ENCODE measurements at places on chromosomes 5 and 9. TPM values are rescaled to one million over a fixed set of nuclear protein-coding genes. Genes with fewer than 3 reads are reported as not detected.

- no peak for DNase-seq
These were observed 55.3 kb downstream of the MAPKAP1 start for GRCh38 chr9:125651576-125652232.

- no peak for DNase-seq
These were observed 92.6 kb upstream of the GAS1 start for GRCh38 chr9:87039809-87040392.

DNA sequence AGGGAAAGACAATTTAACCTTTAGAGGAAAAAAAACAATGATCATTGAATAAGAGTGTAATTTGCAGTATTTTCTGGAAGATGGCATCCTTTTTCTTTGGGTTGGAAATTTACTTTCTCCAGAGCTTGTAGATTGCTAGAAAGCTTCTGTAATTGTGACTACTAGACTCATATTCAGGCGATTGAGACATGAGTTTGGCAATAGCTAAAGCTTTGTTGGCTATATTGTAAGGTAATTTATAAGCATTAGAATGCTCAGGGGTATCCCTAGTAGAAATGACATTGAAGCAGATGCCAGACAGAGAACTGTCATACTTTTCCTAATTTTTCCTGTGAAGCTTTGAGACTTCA is 115.3 kb downstream of the UNC13B start:
- DNase-seq, result no peak

DNA sequence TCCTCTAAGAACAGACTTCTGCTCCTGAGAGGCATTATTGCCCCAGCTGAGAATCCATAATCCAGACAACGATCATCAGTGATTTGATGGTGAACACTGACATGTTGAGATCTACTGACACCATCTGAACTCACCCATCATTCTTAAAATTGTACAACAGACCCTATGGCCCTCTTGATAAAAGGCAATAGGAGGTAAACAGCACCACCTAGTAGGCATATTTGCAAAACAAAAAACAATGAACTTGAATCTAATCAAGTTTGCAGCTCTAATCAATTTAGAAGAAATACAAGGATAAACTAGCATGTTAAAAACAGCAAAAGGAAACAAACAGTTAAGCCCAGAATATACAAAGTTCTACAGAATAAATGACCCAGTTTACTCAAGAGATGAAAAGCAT is 89.6 kb downstream of the SFXN1 start:
- DNase-seq, result no peak

- DNase-seq, result no peak
These were observed 1019.0 kb downstream of the CDH18 start for GRCh38 chr5:18968966-18969365.

The LYSMD3 gene
- 11.3 TPM for total RNA-seq
